ENCODE measurements at places on chromosomes 3 and 15.

- DNase-seq = no peak
Observed at GRCh38 chr3:117010318-117010717, 300.7 kb downstream of the TUSC7 start.

DNA sequence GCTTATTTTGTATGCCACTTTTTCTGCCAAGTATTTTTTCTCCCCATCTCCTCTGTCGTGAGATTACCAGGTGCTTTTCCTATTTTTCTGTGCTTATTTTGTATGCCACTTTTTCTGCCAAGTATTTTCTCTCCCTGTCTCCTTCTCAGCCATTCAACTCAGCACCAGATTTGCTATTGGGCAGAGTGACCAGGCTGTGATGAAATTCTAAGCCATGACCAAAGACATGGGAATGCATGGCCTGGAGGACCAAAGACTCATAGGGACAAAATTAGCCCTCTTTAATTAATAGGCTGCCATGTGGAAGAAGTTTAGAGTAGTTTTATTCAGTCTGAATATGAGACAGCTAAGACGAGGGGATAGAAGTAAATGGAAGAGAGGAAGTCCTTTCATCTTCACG, 257.4 kb downstream of the SQOR start:
- DNase-seq = no peak

DNA sequence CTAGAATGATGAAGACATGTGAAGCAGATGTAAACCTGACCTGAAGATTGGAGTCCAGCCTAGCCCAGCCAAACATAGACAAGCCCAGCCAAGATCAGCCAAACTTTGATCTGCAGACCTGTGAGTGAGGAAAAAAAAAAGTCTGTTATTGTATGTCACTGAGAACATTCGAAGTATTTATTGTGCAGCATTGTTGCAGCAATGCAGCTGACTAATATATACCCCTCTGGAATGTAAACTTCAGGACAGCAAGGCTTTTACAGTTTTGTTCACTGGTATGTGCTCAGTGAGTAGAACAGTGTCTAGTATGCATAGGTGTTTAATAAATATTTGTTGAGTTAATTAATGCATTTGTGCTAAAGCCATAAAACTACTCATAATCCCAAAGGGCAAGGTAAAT, 23.4 kb downstream of the TMEM202 start:
- no peak for DNase-seq

DNA sequence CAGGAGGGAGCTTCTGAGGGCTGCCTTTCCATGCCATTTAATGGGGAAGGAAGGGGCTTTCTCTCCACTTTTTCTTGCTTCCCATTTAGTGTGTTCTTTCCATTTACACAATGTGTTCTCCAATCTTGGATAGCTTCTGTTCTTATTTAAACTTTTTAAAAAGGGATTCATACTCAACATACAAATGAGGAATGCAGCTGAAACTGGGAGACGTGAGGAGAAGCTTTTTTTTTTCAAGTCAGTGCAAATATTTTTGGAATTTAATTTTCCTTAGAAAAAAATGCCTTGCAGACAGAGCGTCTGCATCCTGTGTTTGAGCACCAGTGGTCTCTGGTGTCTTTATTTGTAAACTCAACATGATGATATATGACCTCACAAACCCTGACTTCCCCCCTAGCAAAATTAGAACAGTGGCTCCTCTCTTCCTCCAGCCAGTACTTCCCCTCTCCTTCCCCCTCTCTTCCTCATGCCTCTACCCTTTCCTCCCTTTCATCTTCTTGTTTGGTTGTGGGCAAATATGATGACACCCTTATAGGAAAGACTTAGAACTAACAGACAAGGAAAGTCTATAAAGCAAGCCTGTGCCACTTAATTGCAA, 48.1 kb upstream of the PCSK6 start:
- DNase-seq = no peak

DNA sequence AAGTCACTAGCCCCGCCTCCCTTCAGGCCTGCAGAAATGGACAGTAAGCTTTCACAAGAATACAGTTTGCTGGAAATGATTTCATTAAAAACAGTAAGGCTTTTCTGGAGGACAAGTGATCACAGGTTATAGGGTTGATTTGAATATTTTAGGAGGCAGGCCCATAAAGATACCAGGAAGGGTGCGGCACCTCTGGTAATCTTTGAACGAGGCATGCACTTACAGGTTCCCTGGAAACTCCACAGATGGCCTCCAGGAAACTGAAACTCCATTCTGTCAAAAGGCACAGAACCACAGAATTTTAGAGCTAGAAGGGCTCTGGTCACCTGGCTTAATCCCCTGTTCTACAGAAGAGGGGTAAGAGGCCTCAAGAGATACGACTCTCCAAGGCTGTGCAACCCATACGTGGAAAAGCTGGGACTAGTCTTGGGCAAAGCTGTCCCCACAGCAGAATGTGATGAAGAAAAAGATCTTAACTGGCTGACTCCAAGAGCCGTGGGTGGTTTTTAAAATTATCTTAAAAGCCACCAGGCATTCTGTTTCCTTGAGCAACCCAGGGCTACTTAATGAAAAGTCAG, 1.2 kb downstream of the STARD5 start:
- no peak for DNase-seq

DNA sequence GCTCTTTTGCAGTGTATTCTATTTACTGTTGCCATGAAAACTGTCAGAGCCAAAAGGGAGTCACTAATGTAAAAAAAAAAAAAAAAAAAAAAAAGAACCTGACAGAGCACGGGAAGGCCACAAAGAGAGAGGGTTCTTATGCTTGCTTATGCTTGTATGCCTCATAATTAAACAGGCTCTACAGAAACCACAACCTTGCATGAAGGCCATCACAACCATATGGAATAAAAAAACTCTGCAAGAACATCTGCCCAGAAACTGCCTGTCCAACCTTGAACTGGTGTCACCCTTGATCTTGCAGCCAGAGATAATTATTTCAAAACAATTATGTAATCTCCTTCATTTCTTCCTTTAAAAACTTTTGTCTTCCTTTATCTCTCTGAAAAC, 50.1 kb downstream of the CFAP20DC start:
- DNase-seq = no peak

- DNase-seq = no peak
Observed at GRCh38 chr3:157388976-157389375, 47.7 kb upstream of the PTX3 start.

- no peak for DNase-seq
Observed at GRCh38 chr15:80563372-80563997, 131.6 kb upstream of the ABHD17C start.

DNA sequence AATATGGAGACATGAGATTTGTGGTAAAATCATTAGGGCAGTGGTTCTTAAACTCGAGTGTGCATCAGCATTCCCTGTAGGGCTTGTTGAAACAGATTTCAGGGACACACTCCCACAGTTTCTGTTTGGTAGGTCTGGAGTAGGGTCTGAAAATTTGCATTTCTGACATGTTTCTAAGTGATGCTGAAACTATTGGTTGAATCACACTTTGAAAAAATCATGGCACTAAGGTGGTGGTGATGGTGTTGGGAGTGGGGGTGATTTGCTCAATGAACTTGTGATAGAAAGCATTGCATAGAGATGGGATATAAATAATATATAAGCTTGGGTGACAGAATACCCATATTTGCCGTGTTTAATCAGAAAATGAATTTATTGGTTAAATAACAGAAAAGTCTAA, 11.3 kb downstream of the MITF start:
- DNase-seq = no peak

DNA sequence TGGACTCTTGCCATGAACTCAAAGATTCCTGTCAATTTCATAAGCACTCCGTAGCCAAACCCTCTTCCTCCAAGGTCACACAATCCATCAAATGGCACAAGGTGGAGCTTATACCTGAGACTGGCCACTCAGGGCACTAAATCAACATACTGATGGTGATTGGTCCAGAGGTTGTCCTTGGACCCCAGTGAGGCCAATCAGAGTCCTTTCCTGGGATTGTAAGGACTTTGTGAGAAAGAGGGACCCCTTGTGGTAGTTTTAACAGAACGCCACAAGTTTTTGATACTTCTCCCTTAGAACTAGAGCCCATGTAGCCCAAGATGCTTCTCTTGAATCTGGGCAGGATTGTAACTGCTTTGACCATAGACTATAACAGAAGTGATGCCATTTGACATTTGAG, 44.4 kb upstream of the LARS2 start:
- no peak for DNase-seq

GRCh38 chr3:152834776-152835600, at the start of gene P2RY1:
Gene P2RY1 (plus strand): TSS chr3:152835131. CDS start chr3:152835783, 652 bp downstream.
- peak; percentile 78 for DNase-seq

- no peak for DNase-seq
Observed at GRCh38 chr3:164209363-164209762, 868.9 kb downstream of the SI start.

DNA sequence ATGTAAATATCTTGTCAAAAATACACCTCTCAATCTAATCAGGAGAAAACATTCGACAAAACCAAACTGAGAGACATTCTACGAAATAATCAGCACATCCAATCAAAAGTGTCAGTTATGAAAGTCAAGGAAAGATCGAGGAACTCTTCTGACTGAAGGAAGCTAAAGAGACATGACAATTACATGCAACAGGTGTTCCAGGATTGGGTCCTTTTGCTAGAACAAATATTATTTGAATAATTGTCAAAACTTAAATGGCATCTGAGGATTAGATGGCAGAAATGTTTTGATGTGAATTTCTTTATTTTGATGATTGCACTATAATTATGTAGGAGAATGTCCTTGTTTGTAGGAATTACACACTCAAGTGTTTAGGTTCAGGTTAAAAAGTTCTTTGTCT, 124.1 kb upstream of the HES1 start:
- no peak for DNase-seq

GRCh38 chr15:36777926-36778325, 198.5 kb downstream of the CDIN1 start:
- no peak for DNase-seq

DNA sequence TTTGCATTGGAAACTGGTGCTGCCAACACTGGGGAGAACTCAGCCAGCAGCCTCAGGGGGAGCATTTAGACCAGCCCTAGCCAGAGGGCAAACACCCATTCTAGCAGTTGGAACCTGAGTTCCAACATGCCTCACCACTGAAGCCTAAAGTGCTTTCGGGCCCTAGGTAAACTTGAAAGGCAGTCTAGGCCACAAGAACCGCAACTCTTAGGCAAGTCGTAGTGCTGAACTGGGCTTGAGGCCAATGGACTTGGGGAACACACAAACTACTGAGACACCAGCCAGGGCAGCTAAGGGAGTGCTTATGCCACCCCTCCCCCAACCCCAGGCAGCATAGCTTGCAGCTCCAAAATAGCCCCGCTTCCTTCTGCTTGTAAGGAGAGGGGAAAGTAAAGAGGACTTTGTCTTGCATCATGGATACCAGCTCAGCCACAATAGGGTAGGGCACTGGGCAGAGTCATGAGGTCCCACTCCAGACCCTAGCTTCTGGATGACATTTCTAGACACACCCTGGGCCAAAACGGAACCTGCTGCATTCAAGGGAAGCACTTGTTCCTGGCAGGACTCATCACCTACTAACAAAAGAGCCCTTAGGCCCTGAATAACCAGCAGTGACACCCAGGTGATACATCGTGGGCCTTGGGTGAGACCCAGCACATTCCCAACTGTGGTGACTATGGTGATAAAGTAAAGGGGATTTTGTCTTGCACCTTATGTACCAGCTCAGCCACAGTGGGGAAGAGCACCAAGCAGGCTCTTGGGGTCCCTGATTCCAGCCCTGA, 37.3 kb upstream of the TEX9 start:
- DNase-seq = no peak

- DNase-seq = no peak
Observed at GRCh38 chr15:88653200-88654064, 14.6 kb downstream of the ISG20 start.

DNA sequence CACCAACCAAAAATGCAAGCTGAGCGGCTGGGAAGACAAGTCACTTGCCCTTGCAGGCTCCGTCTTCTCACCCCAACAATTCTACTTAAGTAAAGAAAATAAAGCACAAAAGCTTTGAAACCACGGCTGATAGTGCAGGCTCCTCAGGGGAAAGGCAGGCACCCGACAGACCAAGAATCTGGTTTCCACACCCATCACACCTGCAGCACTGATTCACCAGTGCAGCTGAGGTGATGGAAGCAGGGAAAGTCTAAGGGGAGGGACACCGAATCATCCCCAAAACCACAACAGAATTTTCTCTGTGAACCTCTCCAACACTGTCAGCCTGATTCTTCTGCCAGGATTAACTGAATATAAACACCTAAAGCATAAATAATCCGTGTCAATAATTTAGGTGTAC, 62.0 kb upstream of the NSMCE3 start:
- DNase-seq = no peak

- no peak for DNase-seq
Observed at GRCh38 chr15:98786717-98787116, 138.4 kb downstream of the IGF1R start.

GRCh38 chr3:112973325-112974177, 1.4 kb downstream of the CD200R1 start:
- no peak for DNase-seq

GRCh38 chr15:90903733-90904536, 833 bp downstream of the MAN2A2 start:
- no peak for DNase-seq

GRCh38 chr15:80849308-80849707, 70.1 kb downstream of the CEMIP start:
- peak; percentile 53 for DNase-seq

DNA sequence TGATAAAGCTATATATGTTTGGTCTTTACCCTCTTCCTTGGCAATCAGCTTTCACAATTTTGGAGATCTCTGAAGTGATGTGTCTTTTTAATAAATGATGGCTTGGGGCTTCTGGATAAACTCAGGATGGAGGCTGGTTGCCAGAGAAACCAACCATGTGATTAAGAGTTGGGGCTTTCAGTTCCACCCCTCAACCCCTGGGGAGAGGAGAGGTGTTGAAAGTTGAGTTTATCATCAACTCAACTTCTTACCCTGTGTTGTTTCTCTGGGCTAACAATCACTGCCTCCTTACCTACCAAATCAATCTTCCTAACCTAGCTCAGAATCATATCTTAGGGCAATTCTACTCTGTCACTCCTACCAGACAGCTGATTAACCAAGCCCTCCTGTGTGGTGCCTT, 735.8 kb downstream of the ZPLD1 start:
- no peak for DNase-seq

GRCh38 chr3:72318504-72319193, 529.6 kb downstream of the SHQ1 start:
- DNase-seq = no peak

GRCh38 chr3:38009807-38010591, 19.4 kb downstream of the VILL start:
- DNase-seq = no peak

DNA sequence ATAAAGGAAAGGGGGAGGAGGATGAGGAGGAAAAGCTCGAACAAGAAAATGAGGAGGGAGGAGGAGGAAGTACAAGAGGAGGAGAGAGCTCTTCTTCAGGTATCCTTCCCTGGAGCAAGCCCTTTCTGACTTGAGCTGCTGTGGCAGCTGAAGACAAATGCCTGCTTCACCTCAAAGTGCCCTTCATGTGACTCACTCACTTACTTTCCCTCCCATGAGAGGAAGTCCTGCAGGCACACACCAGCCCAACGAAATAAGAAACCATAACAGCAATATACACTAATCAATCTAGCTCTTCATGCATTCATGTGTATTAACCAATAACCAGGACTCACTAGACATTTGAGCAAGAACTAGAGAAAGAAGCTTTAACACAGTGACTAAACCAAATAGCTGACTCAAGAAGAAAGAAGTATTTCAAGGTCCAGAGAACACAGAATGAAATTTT, 251.9 kb downstream of the IGSF11 start:
- DNase-seq = no peak

- DNase-seq = no peak
Observed at GRCh38 chr3:179421500-179421899, 29.8 kb downstream of the GNB4 start.

- no peak for DNase-seq
Observed at GRCh38 chr3:187999821-188000220, 154.1 kb upstream of the LPP start.

- no peak for DNase-seq
Observed at GRCh38 chr3:195007766-195008165, 263.2 kb downstream of the XXYLT1 start.
